ENCODE measurements at places on chromosomes 7 and 10.

- DNase-seq = no peak
Measured at GRCh38 chr7:25638590-25639244, 410.4 kb upstream of the NPVF start.

GRCh38 chr10:49187950-49188761, at the start of gene TMEM273:
Gene TMEM273, minus strand, starts transcription at chr10:49188391. Its CDS starts 55 bp downstream, at chr10:49188336.
- DNase-seq = no peak

GRCh38 chr7:74012842-74013249, 15.1 kb upstream of the ELN start:
- no peak for DNase-seq

DNA sequence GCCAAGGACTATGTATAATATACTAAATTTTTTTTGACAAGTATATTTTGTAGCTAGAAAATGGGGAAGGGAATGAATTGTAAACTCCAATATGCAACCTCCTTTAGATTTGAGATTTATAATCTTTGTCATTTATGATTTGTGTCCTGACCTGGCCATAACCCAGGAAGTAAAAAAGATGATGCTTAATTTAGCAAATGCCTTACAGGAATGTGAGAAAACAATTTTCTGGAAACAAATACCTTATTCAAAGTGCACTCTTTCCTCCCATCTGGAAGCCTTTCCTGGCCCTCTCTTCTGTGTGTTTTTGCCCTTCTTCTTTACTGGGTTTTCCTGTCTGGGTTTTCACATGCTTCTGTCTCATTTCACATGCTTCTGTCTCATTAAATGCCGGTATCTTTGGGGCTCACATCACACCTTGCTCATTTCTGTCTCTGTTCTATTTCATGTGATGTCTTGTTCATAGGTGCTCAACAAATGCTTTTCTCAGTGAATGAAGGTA, 149.2 kb downstream of the RAPGEF5 start:
- no peak for DNase-seq

DNA sequence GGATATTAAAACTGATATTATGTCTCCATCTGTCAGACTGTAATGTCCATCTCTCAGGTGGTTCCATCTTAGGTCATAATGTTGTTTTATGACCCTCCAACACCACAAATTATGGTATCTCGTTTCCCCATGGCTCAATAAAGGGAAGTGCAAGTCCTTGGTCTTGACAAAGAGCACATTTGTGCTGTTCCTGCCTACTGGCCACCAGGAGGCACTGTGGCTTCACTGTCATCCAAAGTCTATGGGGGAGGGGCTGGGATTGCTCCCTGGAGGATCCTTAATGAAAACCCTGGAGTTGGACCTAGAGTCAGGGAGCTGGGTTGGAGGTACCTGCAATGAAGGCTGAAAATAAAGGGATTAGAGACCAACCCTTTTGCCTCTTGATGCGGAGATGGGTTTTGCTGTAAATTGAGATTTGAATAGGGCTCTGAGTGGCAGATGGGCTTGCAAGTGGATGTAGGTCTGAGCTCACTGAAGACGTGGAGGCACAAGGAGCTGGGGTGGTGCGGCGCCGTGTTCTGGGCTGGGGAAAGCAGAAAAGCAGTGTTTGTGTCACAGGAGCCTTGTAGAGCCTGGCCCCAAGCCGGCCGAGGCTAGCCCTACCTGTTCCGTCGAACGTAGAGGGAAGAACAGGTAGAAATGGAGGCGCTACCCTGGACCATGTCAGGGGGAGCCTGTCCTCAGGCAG, 180.5 kb upstream of the PRSS58 start:
- no peak for DNase-seq

GRCh38 chr7:88328787-88329186, 22.1 kb upstream of the STEAP4 start:
- no peak for DNase-seq

- no peak for DNase-seq
Measured at GRCh38 chr10:21919117-21919516, 84.4 kb downstream of the DNAJC1 start.

DNA sequence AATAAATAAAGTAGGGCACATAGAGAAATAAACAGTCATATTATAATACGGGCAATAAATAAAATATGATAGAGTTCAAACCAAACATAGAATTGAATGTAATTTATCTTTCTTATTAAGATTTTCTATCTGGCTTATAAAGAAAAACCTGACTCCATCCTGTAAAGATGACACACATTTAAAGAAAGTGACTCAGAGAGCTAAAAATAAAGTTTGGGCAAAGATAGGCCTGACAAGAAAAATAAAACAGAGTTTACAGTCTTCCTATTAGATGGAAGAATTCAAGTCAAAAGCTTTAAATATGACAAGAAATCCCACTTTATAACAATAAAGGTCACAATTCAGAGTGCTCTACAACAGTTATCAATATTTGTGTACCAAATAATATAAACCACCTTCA, 580.6 kb downstream of the PHTF2 start:
- DNase-seq = no peak

GRCh38 chr7:29763266-29763665, 43.0 kb upstream of the WIPF3 start:
- no peak for DNase-seq

- no peak for DNase-seq
Measured at GRCh38 chr10:91350651-91351081, 59.5 kb upstream of the HECTD2 start.

GRCh38 chr7:71165708-71166107, 33.8 kb downstream of the GALNT17 start:
- DNase-seq = no peak

Data from RWPE2 (cell line).